ENCODE measurements at places on chromosomes 6 and 20.
A peak's percentile ranks its signal among the peaks of the same experiment; 100 is the strongest.

- DNase-seq: no peak
These were observed 130.4 kb downstream of the PTPRK start for GRCh38 chr6:128389820-128390534.

DNA sequence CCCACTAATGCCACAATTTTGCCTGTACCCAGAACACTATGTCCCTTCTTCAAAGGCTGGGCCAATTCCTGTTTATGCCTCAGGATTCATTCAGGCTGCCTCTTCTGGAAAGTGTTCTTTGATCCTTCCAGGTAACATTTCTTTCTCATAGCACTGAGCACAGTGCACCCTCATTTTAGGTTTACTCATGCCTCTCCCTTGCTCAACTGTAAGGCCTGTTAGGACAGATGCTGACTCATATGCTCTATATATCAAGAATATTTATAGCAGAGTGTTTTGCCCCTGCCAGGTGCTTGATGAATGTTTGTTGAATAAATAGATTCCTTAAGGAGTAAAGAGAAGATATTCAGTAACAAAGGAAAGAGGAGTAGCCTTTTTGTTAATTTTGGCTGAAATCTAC, 263.9 kb downstream of the PHF3 start:
- DNase-seq: peak; percentile 20

DNA sequence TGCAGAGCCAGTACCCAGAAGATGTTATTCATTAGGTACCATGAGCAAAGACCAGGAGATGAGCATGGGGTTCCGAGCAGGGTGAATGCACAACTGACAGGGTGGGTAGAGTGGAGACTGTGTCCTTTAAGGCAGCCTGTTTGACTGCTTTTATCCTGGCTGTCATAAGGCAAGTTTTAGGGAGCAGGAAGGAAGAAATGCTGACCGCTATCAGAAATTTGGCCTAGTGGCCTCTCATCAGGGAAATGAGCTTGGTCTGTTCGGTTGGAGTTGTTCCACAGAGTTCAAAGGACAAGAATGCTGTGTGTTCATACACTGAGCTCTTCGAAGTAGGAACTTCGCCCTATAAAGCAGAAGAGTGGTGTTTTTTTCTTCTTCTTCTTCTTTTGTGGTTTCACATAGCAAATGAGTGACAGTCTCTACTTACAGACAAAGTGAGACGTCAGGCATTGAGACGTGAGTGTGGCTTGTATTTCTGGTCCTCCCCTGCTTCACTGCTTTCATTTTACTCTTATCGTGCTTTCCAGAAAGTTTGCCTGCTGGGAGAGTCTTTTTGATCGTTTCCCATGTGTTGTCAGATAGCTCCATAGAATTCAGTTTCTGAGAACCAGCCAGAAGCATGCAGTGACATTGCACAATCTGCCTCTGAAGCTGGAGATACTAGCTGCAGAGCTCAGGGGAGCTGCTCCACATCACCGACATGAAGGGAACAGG, at the start of gene CASS4:
TSS of gene CASS4 (plus strand) at position 502 of the 714 bp plus-strand sequence. CDS start at position 701, 199 bp downstream.
- DNase-seq: peak; percentile 57

- DNase-seq: no peak
These were observed 309.3 kb downstream of the CLIC5 start for GRCh38 chr6:45706319-45706718.

- DNase-seq: peak; percentile 63
These were observed 21.6 kb upstream of the CALHM6 start for GRCh38 chr6:116439522-116440051.

GRCh38 chr6:24963887-24964570, 28.3 kb upstream of the RIPOR2 start:
- DNase-seq: no peak

DNA sequence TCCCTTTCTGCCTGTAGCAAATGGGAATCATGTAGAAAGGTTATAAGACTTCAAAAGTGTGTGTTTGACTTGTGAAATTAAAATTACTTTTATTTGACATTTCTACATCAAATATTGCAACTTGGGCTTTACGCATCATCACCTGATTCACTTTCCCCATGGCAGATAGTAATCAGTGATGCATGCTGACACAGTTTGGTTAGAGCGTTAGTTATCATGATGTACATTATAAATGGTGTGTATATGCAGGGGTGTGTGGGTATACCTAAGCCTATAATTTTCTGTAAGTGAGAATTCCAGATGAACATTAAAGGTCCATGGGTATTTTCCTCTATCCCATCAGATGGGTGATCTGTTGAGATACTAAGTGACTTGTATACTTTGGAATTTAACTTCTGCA, 141.5 kb downstream of the KLHL32 start:
- peak; percentile 29 for DNase-seq

DNA sequence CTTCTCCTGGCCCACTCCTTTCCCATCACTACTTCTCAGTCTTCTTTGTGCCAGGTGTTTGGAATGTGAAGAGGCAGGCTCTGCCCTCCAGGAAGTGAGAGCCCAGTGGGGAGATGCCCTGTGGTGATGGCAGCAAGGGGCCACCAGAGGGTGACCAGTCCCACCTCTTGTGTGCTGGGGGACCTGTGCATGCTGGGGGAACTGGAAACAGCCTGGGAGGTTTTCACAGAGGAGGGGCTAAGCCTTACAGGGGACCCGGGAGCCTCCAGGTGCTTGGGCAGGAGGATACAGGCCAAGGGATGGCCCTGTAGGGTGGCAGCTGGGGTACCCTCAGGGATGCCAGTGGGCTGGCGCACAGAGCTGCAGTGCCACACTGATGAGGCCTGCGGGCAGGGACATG, 72.3 kb downstream of the RAMACL start:
- no peak for DNase-seq

GRCh38 chr6:27830212-27830599, 82.0 kb downstream of the OR2B2 start:
- no peak for DNase-seq

GRCh38 chr6:157527471-157527907, 146.5 kb downstream of the ZDHHC14 start:
- DNase-seq: no peak

GRCh38 chr20:21433329-21433890, 36.1 kb upstream of the NKX2-4 start:
- DNase-seq: peak; percentile 24

GRCh38 chr6:37584654-37585522, 85.2 kb upstream of the CCDC167 start:
- no peak for DNase-seq

- peak; percentile 4 for DNase-seq
These were observed 40.9 kb downstream of the QRSL1 start for GRCh38 chr6:106670236-106670635.

DNA sequence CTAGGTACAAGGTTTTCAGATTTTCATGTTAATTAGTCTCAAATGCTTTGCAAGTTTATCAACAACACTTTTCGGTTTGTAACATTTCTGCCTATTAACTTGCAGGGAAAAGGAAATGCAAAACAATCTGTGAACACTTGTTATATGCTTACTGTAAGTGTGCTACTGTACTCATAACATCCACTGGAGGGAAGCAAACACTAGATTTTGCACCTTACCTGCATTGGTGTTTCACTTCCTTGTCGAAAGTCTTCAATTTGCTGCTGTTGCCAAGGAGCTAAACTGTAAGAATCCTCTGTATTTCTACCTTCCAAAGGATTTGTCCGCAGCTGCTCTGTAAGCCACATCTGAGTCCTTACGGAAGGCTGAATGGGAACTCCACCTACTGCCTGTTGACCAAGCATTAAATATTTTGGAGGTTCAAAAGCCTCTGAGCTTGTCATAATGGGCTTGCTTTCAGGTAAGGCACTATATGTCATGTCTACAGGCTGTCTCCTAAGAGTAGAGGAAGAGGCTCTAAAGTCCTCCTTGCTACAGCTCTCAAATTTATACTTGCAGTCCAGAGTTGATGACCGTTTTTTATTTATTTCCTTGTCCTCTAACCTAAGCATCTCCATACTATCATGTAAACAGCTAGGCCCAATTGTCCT, 17.3 kb downstream of the PLN start:
- peak; percentile 26 for DNase-seq

DNA sequence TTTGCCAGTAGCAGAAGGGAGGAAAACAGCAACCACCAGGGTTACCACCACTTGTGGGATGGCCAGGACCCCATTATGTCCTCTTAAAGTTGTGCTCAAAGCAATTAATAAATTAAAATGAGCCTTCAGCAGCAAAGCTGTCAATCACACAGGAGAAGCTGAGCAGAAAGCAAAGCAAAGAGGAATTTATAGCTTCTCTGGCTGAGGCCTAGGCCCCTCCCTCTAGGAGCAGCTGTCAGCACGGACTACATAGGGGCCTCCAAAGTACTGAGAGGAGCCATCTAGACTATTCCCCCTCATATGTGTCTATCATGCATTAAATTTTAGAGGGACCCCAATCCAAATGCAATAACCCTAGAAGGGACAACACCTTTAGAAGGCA, 6.4 kb downstream of the CCND3 start:
- no peak for DNase-seq

DNA sequence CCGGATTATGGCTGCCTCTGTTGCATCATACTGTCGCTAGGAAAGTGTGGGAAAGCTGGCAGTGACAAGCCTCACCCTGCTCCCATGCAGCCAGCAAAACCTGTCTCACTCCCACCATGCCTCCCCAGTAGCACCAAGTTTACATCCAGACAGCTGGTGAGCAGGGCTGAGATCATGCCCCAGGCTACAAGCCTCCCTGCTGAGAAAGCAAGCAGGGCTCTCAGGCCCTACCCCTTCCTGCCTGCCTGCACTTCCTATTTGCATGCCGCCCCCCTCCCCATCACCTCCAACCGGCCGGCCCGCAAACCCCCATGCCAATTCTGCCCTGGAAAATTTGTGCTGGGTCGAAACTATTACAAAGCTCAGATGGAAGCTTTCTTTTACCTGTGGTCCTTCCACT, 408.2 kb upstream of the FKBP1C start:
- no peak for DNase-seq

DNA sequence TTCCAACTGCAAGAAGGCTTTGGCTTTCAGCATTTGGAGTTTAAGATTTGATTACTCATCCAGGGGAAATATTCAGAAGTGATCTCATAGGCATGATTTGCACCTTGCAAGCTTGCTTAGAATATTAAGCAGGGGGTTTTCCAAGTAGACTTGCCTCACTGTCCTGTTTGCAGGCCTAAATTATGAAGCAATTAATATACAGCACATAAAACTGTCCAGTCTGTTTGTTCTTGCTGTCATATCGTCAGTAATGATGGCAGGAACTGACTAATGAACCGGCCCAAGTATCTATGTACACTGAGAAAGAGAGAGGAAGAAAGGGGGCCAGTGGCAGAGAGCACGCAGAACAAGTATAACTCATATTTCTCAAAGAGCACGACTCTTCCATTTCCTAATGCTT, 212.5 kb upstream of the SUPT3H start:
- DNase-seq: peak; percentile 98

DNA sequence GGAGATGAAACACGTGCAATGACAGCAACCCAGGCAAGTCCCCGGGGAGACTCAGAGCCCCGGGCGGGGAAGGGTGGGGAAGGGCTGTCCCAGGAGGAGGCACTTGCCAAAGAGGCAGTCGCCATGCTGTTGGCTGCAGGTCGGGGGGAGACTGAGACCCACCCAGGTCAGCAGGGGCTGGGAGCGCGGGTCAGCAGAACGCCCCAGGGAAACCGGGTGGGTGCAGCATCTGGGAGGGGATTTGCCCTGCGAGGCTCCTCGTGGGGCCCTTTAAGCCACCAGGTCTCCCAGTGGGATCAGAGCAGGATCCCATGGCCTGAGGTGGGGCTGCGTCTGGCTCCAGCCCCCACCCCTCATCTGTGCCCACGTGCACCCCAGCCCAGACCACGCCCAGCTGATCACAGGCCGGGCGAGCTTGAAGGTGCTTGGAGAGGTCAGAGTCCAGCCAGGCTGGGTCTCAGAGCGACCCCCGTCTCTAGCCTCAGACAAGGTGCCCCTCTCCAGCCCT, 65.5 kb downstream of the YTHDF1 start:
- no peak for DNase-seq

Data from fibroblast of skin of right quadriceps (primary cell).